ENCODE measurements at places on chromosomes 2 and 18.

GRCh38 chr2:134217924-134218323, 35.9 kb upstream of the MGAT5 start:
- no peaks in the 10 kb centered on the region for H3K27me3 ChIP-seq
- H3K4me1 ChIP-seq = peaks cover 32% of the 10 kb centered on the region
- H3K27ac ChIP-seq = peak overlapping the region; percentile 84
- no peak for DNase-seq
- no peak overlapping the region for H3K4me3 ChIP-seq

GRCh38 chr2:98026927-98027522, 31.3 kb upstream of the TMEM131 start:
- H3K27ac ChIP-seq = peak overlapping the region; percentile 14
- no peak overlapping the region for H3K4me3 ChIP-seq
- no peaks in the 10 kb centered on the region for H3K36me3 ChIP-seq
- DNase-seq = peak; percentile 22
- no peaks in the 10 kb centered on the region for H3K27me3 ChIP-seq

- no peaks in the 10 kb centered on the region for H3K4me1 ChIP-seq
- no peaks in the 10 kb centered on the region for H3K36me3 ChIP-seq
- H3K27me3 ChIP-seq = no peaks in the 10 kb centered on the region
- no peak overlapping the region for H3K27ac ChIP-seq
Observed at GRCh38 chr2:233009661-233010060, 3.4 kb downstream of the NGEF start.

- H3K36me3 ChIP-seq = no peaks in the 10 kb centered on the region
- H3K27ac ChIP-seq = no peak overlapping the region
- no peak for DNase-seq
- H3K27me3 ChIP-seq = no peaks in the 10 kb centered on the region
- peaks cover 15% of the 10 kb centered on the region for H3K4me1 ChIP-seq
Observed at GRCh38 chr2:88764850-88765153, 73.3 kb downstream of the RPIA start.

DNA sequence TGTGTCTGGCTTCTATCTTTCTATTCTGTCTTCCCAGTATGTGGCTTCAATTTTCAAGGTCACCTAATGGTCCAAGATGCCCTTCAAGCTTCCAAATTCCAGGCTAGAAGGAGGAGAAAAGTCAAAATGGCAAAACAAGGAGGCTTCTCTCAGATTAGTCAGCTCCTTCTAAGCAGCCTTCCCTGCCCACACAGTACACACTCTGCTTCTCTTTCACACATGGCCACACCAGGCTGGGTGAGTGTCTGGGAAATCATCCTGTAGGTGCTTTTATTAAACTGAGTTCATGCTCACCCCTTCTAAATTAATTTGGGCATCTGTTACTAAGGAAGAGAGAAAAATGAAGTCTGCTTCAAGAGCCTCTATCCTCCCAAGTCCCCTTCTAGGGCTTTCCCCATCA, 277.2 kb upstream of the MGAT5 start:
- no peak overlapping the region for H3K4me3 ChIP-seq
- no peak for DNase-seq
- H3K27ac ChIP-seq = no peak overlapping the region

GRCh38 chr18:24628326-24628725, 167.9 kb downstream of the HRH4 start:
- DNase-seq = no peak
- H3K4me3 ChIP-seq = no peak overlapping the region
- H3K36me3 ChIP-seq = no peaks in the 10 kb centered on the region
- H3K27ac ChIP-seq = no peak overlapping the region
- H3K4me1 ChIP-seq = no peaks in the 10 kb centered on the region

GRCh38 chr2:110675679-110676078, 2.2 kb downstream of the BUB1 start:
- no peak for DNase-seq
- peak overlapping the region; percentile 95 for H3K27ac ChIP-seq
- no peaks in the 10 kb centered on the region for H3K27me3 ChIP-seq
- peaks cover 18% of the 10 kb centered on the region for H3K4me1 ChIP-seq

DNA sequence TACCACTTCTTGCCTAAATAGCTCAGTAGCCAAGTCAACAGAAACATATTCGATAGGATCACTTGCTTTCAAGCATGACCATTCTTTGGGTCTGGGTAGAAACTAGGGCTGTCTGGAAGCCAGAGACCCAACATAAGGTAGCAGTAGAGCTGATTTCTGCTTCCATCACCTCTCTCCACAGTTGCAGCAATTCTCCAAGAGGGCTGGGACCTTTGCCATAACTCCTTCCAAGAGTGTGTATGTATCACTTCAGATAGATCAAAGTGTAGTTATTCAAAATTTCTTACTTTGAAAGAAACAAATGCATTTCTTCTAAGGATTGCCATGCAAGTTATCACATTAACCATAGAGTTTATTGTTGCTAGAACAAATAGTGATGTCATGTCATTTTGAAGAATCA, 172.0 kb upstream of the GALNT5 start:
- no peaks in the 10 kb centered on the region for H3K4me1 ChIP-seq
- H3K27me3 ChIP-seq = no peaks in the 10 kb centered on the region
- no peak overlapping the region for H3K4me3 ChIP-seq
- DNase-seq = no peak
- no peak overlapping the region for H3K27ac ChIP-seq

DNA sequence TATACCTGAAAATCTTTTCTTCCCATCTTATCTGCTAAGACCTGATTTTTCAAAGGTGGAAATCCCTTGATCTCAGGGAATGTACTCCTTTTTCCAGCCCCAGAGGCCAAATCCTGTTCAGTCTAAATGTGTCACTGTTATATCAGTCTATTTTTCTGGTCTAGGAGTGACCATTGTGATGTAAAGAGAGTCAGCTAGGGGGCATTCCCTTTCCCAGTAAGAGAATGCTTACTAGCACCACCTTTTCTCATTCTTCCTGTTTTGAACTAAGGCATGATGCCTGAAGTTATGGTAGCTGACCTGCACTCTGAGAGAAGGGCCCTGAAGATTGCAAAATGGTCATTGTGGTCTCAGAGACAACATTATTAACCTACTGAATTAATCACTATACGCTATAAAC, 124.1 kb upstream of the XIRP2 start:
- no peak for DNase-seq
- no peaks in the 10 kb centered on the region for H3K27me3 ChIP-seq
- H3K4me3 ChIP-seq = no peak overlapping the region
- no peak overlapping the region for H3K27ac ChIP-seq

GRCh38 chr2:11481426-11481788, 15.4 kb upstream of the E2F6 start:
- H3K4me3 ChIP-seq = no peak overlapping the region
- DNase-seq = no peak
- H3K27ac ChIP-seq = no peak overlapping the region
- H3K36me3 ChIP-seq = no peaks in the 10 kb centered on the region
- H3K4me1 ChIP-seq = peaks cover 21% of the 10 kb centered on the region
- 0 out of 2 replicates have a peak, but pooled peaks cover 4% of the 10 kb centered on the region for H3K27me3 ChIP-seq

GRCh38 chr2:41990688-41991087, 57.1 kb upstream of the PKDCC start:
- no peaks in the 10 kb centered on the region for H3K36me3 ChIP-seq
- H3K4me3 ChIP-seq = no peak overlapping the region
- no peaks in the 10 kb centered on the region for H3K4me1 ChIP-seq
- no peak for DNase-seq
- no peaks in the 10 kb centered on the region for H3K27me3 ChIP-seq

DNA sequence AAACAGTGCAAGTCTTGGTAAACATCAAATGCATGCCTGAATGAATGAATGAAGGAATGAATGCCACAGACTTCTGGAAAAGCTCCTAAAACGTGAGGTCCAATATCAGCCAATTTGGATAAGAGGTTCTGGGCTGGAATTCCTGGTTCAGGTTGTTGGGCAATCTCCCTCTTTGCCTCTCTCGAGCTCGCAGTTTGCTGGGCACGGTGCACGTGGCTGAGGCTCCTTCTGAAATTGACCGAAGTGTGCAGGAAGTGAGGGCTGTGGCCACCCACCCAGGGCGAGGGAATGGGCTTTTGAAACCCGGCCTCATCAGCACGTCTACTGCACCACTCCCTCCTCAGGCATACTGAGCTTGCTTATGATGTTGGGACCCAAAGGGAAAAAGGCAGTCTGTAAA, 288.8 kb upstream of the HS6ST1 start:
- no peaks in the 10 kb centered on the region for H3K27me3 ChIP-seq
- no peak overlapping the region for H3K27ac ChIP-seq
- H3K36me3 ChIP-seq = no peaks in the 10 kb centered on the region
- no peaks in the 10 kb centered on the region for H3K4me1 ChIP-seq
- no peak for DNase-seq
- H3K4me3 ChIP-seq = no peak overlapping the region

DNA sequence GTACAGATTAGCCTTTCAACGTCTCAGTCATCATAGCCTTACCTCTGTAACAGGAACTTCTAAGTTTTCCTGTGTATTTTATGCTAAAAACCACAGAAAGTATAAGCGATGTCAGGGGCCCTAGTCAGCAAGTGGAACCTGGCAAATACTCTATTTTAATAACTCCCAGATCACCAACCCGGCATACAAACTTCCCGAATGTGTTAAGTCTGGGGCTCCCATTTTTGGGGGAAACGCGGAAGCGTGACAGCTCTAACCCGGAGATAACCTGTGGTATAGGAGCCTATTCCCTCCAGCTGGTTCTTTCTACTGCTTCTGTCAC, 574 bp downstream of the NIFK start:
- H3K4me3 ChIP-seq = peak overlapping the region; percentile 96
- H3K4me1 ChIP-seq = no peaks in the 10 kb centered on the region
- DNase-seq = peak; percentile 7
- H3K36me3 ChIP-seq = peaks cover 7% of the 10 kb centered on the region
- peak overlapping the region; percentile 64 for H3K27ac ChIP-seq

DNA sequence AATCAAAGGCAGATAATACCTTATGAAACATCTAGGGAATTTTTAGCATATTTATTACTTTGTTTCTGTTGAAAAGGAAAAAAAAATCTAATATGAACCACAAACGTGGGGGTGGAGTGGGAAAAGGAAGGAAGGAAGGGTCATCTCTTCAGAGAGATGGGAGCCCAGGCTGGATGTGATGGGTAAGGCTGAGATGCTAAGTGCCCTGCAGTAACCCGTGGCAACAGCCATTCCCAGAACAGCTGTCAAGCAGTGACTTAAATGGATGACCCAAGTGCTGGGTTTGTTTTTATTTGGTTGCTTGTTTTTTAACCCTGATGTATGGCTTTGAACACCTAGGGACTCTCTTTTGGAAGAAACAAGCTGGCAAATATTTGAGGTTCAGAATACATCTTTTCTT, 50.7 kb upstream of the KLF7 start:
- no peak overlapping the region for H3K27ac ChIP-seq
- no peak for DNase-seq
- H3K36me3 ChIP-seq = no peaks in the 10 kb centered on the region
- no peak overlapping the region for H3K4me3 ChIP-seq

DNA sequence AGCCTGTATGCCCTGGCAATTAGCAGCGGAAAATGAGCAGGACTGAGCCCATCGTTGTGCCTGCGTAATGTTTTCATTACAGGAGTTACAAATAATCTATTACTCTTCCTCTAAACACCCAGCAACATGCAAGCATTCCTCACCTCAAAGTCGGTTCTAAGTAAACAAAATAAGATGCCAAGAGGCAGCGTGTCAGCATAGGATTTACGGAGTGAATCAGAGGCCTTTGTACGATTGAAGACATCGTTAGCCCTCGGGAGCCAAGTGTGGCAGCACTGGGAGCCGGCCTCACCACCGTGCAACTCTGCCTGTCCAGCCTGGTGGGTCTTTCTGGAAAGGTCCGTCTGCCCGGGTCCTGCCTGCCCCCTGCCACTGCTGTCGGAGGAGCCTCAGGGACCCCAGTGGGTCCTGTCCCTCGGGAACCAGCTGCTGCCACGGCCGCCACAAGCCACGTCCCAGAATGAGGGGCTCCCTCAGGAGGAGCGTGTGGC, 80.1 kb upstream of the CTDP1 start:
- no peak overlapping the region for H3K4me3 ChIP-seq
- DNase-seq = no peak
- no peak overlapping the region for H3K27ac ChIP-seq
- 0 out of 2 replicates have a peak, but pooled peaks cover 4% of the 10 kb centered on the region for H3K27me3 ChIP-seq
- H3K4me1 ChIP-seq = no peaks in the 10 kb centered on the region
- no peaks in the 10 kb centered on the region for H3K36me3 ChIP-seq

DNA sequence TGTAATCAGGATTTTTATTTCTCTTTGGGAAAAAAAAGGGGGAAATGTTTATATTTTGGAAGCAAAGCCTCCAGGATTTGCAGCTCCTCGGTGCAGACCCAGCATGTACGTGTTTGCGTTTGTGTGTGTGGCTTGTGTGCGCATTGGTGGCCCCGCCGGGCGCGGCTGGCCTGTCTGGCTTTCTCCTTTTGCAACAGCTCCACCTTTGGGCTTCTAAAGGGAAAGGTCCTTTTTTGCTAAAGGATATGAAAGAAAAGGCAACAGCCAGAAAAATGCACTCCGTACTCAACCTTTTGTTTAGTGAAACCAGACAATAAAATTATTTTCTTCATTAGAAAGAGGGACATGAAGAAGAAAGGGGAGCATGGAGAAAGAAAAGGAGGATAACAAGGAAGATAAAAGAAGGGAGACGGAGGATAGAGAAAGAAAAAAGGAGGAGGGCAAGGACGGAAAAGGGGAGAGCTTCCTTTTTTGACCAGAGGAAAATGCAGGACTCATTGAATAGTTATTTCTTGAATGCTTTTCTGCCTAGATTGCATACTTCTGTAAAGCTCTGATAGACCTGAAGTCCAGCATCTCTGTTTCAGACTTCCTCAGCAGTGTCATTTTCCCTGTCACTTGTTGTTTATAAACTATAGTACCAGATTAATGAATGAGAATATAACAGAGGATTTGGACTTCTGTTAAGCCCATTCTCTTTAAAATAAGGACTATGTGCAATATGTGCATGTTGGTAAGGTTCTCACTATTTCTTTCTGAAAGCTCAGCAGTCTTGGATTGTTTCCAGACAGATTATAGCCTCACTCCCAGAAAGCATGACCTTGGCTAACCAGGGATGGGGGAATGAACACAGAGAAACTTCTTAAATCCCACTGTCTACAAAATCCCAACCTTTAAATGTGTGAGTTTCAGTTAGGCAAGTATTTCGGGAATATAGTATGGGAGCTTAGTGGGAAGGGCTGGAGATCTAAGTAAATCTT, 563.1 kb upstream of the PIK3C3 start:
- DNase-seq = peak; percentile 22
- no peaks in the 10 kb centered on the region for H3K36me3 ChIP-seq
- H3K4me3 ChIP-seq = no peak overlapping the region
- no peaks in the 10 kb centered on the region for H3K4me1 ChIP-seq

GRCh38 chr2:189995679-189996078, 66.8 kb downstream of the MSTN start:
- no peaks in the 10 kb centered on the region for H3K4me1 ChIP-seq
- no peak for DNase-seq
- H3K36me3 ChIP-seq = no peaks in the 10 kb centered on the region
- H3K4me3 ChIP-seq = no peak overlapping the region

- no peaks in the 10 kb centered on the region for H3K36me3 ChIP-seq
- H3K27ac ChIP-seq = no peak overlapping the region
- H3K4me3 ChIP-seq = no peak overlapping the region
- no peaks in the 10 kb centered on the region for H3K27me3 ChIP-seq
Observed at GRCh38 chr18:74242438-74243096, 49.2 kb downstream of the CYB5A start.

- DNase-seq = no peak
- no peaks in the 10 kb centered on the region for H3K4me1 ChIP-seq
- no peaks in the 10 kb centered on the region for H3K36me3 ChIP-seq
- H3K27me3 ChIP-seq = no peaks in the 10 kb centered on the region
- H3K27ac ChIP-seq = no peak overlapping the region
Observed at GRCh38 chr18:74942319-74942910, 266.5 kb downstream of the PTGR3 start.

All from MM.1S (cell line).